Activated CD8-positive, alpha-beta memory T cell treated with anti-CD3 and anti-CD28 coated beads for 48 hours (primary cell): ENCODE measurements at places on chromosomes 3 and 15.

- DNase-seq, result no peak
Measured at GRCh38 chr3:149479621-149480325, 5.3 kb downstream of the TM4SF4 start.

DNA sequence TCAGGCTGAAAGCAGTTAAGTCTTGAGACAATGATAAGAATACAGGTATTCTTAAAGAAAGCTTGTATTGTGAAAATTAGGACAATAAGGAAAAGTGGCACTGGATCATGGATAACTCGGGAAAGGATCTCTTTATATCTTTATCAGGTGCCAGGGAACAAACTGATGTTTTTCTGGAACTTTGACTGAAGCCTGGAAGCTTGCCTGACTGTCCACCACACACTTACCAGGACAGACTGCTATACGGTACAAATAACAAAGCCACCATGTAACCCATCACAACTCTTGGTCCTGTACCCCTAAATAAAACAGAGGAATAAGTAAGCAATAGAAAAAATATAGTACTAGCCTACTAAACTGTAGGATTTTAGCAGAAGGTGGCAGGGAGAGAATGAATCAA lies 623.0 kb downstream of the OTOL1 start:
- no peak for DNase-seq

- DNase-seq, result no peak
Measured at GRCh38 chr3:152349392-152349791, 80.7 kb downstream of the MBNL1 start.

- no peak for DNase-seq
Measured at GRCh38 chr3:150144191-150144708, 173.6 kb upstream of the PFN2 start.

DNA sequence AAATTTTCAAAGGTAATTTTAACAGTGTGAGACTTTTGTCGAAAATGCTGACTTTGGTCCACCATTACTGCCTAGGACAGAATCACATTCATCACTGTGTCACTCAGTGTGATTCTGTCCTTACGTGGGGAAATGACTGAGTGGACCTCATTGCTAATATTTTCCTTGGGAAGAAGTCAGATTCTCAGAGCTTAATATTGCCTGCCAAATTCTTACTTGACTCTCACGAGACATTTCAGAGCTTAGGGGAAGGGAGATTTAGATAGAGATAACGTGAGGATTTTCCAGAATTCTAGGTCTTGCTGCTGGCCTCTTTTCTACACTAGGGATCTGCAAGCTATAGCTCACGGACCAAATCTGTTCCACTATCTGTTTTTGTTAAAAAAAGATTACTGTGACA lies 270.4 kb downstream of the SUCLG2 start:
- DNase-seq, result no peak

GRCh38 chr15:57415602-57416001 lies 39.3 kb downstream of the CGNL1 start:
- no peak for DNase-seq

- no peak for DNase-seq
Measured at GRCh38 chr3:115520651-115521245, 102.6 kb upstream of the GAP43 start.

- DNase-seq, result peak; percentile 81
Measured at GRCh38 chr3:157088601-157089454, 71.1 kb downstream of the CCNL1 start.

DNA sequence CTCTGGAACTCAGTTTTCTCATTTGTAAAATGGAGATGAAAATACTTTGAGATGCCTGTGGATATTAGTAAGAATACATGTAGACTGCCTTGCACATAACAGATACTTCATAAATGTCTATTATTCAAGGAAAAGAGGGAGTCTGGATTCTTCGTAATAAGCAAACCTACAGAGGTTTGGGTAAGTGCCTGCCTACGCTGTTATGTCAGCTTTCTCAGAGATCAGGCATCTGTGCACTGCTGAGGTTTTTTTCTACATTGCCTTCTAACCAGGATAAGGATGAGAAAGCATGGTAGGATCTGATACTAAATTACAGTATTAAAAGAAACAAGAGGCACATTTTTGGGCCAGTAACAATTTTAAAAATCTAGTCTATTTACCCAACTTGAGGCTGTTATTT lies 10.9 kb downstream of the MCTP2 start:
- no peak for DNase-seq

DNA sequence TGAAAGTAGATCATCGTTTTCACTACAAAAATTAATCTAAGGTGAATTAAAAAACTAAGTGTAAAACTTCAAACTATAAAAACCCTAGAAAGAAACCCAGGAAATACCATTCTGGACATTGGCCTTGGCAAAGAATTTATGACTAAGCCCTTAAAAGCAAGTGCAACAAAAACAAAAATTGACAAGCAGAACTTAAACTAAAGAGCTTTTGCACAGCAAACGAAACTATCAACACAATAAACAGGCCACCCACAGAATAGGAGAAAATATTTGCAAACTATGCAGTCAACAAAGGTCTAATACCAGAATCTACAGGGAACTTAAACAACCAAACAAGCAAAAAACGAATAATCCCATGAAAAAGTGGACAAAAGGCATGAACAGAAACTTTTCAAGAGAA lies 302.0 kb downstream of the CHST2 start:
- no peak for DNase-seq

DNA sequence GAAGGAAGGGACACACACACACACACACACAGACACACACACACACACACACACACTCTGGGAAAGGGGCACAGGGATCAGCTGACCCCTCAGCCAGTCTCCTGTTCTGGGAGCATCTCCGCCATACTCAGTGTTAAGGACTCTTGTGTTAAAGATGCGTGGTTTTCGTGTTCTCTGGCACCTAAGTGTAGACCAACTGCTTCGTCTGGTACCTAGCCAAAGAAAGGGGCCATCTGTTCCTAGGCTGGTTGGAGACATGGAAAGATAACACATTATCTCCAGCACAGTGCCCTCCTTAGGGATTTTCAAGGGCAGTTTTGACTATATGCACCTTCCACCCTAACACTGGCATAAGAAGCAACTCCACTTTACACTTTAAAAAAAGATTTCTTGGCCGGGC lies 65.1 kb downstream of the EPHB1 start:
- DNase-seq, result no peak

GRCh38 chr3:113255100-113255853 lies 43.9 kb downstream of the BOC start:
- no peak for DNase-seq

DNA sequence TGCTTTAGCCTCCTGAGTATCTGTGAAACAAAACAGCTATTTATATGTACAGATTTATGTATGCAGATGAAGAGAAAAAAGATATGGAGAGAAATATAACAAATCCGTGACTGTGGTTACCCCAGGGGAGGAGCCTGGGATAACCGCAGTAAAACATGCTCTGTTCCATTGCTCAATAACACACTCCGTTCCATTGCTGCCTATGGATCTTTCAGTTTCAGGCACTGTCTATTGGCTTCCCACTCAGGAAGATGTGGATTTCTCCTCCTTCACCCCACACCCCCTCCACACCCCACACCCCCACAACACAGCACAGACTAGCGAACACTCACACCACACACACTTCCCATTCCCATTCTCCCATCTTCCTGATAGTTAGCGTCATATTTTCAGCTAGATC lies 47.9 kb downstream of the CDCP1 start:
- no peak for DNase-seq

- no peak for DNase-seq
Measured at GRCh38 chr15:68494573-68495110, 62.7 kb upstream of the ITGA11 start.

DNA sequence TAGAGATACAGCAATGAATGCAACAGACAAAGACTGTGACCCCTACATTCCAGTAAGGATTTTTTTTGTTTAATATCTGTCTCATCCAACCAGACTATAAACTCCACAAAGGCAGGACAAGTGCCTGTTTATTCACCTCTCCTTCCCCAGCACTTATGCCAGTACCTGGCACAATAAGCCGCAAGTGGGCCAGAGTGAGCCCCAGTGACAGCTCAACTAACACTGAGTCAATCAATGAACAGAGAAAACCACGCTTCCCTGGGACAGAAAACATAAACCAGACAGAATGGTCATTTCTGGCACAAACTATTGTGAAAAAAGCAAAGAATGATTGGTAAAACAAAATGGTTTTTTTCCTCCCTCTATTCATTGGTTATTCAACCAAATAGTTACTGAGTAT lies 52.2 kb downstream of the RYK start:
- DNase-seq, result no peak

- DNase-seq, result no peak
Measured at GRCh38 chr3:158766364-158766763, 34.1 kb upstream of the RARRES1 start.

GRCh38 chr15:48177383-48177765 lies 721 bp downstream of the MYEF2 start:
- DNase-seq, result no peak

- DNase-seq, result no peak
Measured at GRCh38 chr3:170033489-170033888, 4.3 kb upstream of the GPR160 start.

GRCh38 chr3:19765954-19766353 lies 168.1 kb downstream of the EFHB start:
- no peak for DNase-seq

DNA sequence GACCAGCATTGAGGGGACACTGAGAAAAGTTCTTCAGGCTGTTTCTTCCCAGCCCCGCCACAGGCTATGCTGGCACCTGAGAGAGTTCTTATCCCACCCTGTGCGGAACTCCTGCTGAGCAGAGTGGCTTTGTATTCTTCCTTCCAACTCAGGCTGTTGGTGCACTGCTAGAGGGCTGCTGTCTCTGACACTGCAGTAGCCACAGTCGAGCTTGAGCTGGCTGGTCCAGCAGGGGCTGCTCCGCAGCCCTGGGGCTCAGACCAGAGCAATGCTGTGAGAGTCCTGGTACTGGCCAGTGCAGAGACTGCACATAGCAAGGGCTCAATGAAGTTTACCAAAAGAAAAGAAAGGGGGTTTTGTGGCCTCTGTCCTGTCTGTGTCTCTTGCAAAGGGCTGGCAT lies 3.6 kb downstream of the GNAI2 start:
- DNase-seq, result no peak

DNA sequence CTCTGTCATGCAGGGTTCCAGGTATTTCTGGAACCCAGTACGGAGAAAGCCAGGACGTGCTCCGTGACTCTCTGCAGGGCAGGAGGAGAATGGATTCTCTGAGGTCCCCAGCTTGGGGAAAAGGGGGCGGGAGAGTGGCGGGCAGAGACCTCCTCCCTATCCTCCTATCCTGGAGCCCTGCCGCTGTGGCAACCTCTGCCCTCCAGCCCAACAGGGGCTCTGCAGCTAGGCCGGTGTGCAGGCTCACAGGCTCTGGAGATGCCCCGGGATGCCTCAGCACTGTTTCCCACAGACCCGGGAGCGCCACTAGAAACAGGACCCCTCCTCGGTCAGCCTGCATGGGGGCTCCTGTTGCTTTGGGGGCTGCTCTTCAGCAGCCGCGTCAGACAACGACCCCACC lies 43.1 kb downstream of the NUP210 start:
- no peak for DNase-seq

GRCh38 chr3:183564046-183564445 lies 8.5 kb upstream of the KLHL6 start:
- no peak for DNase-seq

GRCh38 chr15:101372149-101372577 lies 77.1 kb upstream of the SNRPA1 start:
- no peak for DNase-seq

DNA sequence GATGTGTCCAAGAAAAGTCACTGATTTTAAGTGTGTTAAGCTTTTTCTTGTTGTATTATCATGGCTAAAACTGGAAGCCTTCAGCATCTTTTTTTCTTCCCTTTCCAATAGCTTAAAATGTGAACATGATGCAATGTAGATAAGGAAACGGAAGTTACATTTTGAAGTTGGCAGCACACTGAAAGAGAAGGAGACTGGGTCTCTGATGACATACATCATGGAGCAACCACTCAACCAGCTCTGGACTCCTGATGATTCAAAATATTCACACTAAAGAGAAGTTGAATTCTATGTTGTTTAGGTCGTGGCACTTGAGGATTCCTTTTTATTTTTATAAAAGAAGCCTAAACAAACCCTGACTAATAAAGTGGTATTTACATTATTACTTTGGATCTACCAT lies 488.3 kb upstream of the ALCAM start:
- DNase-seq, result no peak

GRCh38 chr3:188643736-188644135 lies 489.8 kb downstream of the LPP start:
- no peak for DNase-seq

DNA sequence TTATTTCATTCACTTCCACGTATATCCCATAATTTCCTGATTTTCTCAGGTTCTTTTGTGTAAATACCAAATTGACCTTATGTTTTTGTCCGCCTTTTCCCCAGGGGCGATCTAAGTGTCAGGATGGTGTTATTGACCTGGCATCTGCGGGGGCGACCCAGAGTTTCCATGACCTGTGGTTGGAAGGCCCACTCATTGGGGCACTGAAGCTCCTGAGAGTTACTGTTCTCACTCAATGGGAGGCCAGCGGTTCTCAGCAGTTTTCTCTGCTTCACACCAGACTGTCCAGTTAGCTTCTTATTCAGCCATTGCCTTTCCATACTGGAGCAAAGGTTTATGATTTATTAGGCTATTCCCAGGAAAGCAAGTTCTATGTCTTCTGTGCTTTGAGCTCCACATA lies 53.3 kb downstream of the B3GALNT1 start:
- no peak for DNase-seq

- DNase-seq, result no peak
Measured at GRCh38 chr15:48566668-48567067, 78.8 kb downstream of the FBN1 start.

DNA sequence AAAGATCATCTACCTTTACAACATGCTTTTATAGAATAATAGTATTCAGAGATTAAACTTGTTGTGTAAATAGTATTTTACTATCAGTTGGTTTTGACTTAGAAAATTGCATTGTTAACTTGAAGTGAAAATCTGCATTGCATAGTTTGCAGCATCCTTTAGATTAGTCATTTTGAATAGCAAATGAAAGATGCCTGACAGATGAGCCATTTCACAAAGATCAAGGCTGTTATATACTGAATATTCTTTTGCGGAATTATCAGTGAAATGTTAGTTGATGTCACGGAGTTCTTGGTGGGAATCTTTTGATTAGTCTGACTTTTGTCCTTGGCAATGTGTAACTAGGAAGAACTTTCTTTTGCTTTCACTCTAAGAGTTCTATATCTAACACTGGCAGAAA lies 24.5 kb downstream of the RSRC1 start:
- DNase-seq, result no peak

GRCh38 chr15:80753161-80753560 lies 26.0 kb upstream of the CEMIP start:
- DNase-seq, result no peak

- no peak for DNase-seq
Measured at GRCh38 chr15:99504071-99504822, 61.5 kb upstream of the MEF2A start.

DNA sequence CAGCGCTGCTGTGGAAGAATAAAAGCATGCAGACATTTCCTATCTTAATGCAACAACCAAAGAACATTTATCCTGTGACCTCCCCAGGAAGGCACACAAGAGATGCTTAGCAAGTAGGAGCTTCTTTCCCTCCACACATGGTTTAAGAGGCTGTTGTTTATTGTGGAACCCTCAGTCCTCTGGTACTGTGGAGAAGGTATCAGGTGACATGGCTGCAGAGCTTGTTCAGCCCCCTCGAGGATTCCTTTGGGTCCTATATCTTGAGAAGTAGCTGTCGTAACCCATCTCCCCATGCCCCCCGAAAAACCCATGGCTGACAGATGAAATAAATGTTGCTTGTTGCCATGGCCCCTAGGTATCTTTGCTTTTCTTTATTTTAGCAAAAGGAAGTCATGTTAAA lies 20.3 kb upstream of the ETV5 start:
- no peak for DNase-seq

GRCh38 chr15:63497642-63498467 lies 6.5 kb upstream of the USP3 start:
- DNase-seq, result no peak

GRCh38 chr15:28273468-28273867 lies 48.5 kb downstream of the HERC2 start:
- DNase-seq, result no peak
